ENCODE measurements at places on chromosomes 3 and 15.

GRCh38 chr15:59410391-59410896 lies 27.5 kb upstream of the FAM81A start:
- peak; percentile 40 for DNase-seq

GRCh38 chr3:30203301-30203700 lies 403.1 kb upstream of the TGFBR2 start:
- no peak for DNase-seq

- no peak for DNase-seq
Measured at GRCh38 chr3:139689122-139689521, 11.3 kb upstream of the NMNAT3 start.

DNA sequence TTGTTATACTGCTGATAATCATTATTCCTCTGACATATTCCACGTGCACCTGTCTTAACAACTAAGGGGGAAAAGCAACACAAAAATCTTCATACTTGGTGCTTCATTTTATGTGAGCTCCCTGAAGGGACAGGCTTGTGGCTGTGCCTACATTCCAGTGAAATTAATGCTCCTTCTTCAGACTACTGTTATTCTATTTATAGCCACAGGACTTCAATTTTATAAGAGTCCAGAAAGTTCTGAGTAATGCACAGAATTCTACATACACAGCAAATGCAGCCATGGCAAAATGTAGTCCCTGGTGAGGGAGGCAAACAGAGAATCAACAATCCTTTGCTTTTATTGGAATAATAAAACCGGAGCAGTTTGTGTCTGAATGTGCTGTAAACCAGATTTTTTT lies 417.1 kb downstream of the RBMS3 start:
- DNase-seq = no peak

- DNase-seq = no peak
Measured at GRCh38 chr3:170162052-170162451, 19.5 kb downstream of the PHC3 start.

- no peak for DNase-seq
Measured at GRCh38 chr3:126528800-126529541, 5.0 kb downstream of the CHST13 start.

- DNase-seq = no peak
Measured at GRCh38 chr15:53753813-53754212, 5.7 kb downstream of the WDR72 start.

DNA sequence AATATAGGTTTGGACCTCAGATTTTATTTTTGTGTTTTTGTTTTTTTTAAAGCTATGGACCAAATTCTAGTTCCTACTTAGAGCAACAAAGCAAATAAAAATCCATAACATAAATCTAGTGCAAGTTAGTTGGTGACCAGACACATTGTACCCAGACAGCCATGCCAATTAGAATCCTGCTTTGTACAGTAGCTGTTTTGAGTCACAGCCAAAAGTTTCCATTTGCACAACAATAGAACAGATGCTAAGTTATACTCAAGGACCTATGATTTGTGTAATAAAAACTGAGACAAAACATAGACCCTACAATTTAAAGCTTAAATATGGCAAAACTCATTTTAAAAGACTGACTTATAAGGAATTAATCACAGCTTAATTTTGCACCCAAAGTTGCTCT lies 513.1 kb upstream of the CBLB start:
- no peak for DNase-seq

GRCh38 chr3:3806856-3807255 lies 7.6 kb downstream of the LRRN1 start:
- DNase-seq = no peak

DNA sequence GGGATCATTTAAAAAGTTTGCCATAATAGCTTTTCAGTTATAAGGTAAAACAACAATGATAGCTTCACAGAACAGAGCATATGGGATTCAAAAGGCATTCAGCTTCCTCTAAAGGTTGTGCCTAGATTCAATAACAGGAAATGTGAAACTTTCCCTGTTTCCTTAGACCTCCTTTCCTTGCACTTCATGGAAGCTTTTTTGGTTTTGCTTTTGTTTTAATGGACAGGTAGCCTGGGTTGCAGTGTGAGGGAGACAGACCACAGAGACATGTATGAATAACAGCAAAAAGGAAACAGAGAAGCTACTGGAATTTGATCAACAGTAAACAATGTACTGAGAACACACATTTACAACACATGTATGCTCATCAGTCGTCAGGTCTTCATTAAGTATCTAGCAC lies 2.3 kb upstream of the TNFAIP8L3 start:
- no peak for DNase-seq

- no peak for DNase-seq
Measured at GRCh38 chr3:177878192-177878591, 658.0 kb upstream of the KCNMB2 start.

DNA sequence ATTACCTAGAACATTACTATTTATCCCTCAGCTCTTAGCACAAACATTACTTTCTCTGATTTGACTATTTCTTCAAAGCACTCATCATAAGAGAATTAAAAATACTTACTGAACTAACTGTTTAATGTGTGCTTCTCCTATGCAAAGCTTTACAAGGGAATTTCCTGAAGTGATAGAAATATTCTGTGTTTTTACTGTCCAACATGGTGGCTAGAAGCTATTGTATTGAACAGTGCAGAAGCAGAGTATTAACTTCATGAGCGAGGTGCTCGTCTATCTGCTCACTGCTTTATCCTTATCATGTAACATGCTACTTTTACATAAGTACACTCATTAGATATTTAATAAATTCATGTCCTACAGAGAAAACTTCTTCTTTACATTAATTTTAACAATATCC lies 239.1 kb downstream of the ISL2 start:
- DNase-seq = no peak

DNA sequence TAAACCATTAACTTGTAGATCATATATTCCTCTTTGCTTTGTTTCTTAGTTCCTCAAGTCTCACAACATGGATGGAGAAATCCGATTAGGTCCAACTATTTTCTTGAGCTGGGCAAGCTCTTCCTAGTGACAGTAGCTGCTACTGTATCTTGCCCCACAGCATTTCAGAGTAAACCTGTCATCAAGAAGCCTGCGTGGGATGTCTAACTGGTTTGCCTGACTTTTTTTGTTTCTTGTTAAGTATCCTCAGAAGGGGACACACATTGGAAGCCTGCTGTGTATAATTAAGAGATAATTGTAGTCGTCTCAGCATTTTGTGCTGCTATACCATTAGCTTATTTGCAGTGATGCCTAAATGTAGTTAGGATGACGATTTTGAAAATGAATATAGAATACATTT lies 29.3 kb upstream of the STT3B start:
- no peak for DNase-seq

GRCh38 chr3:129233538-129233937 lies 15.9 kb upstream of the COPG1 start:
- DNase-seq = peak; percentile 55

DNA sequence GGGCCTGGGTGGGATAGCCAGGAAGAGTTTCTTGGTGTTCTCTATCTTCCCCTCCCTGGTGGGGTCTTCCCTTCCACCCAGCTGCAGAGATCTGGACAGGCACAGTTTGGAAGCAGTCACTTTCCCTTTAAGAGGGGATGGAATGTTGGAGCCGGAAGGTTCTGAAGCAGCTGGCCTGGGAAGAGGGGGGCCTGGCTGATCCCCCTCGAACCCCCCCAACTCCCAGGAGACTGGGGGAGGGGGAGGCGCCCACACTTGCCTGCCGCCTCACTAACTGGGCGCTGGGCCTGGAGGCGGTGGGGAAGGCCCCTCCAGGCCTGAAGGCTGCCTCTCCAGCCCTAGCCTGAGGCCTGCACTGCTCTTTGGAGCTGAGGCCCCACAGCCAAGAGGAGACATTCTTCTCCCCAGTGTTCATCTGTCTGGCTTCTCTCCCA lies 1.4 kb downstream of the DVL3 start:
- no peak for DNase-seq

DNA sequence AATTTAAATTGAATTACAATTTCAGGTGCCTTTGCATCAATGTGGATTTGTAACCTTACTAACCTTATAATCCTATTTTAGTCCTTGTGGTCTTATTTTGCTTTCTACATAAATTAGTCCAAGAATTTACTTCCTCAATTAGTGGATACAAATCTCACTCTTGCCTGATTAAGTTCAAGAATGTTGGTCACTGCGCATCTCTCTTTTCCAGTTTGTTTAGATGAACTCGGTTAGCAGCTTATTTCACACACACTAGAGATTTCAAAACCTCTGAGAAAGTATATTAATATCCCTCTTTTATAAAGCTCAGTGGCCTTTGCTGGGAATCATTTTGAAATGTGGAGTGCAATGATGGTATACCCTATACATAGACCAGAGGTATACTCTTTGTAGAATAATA lies 243.4 kb downstream of the DTWD1 start:
- DNase-seq = no peak

DNA sequence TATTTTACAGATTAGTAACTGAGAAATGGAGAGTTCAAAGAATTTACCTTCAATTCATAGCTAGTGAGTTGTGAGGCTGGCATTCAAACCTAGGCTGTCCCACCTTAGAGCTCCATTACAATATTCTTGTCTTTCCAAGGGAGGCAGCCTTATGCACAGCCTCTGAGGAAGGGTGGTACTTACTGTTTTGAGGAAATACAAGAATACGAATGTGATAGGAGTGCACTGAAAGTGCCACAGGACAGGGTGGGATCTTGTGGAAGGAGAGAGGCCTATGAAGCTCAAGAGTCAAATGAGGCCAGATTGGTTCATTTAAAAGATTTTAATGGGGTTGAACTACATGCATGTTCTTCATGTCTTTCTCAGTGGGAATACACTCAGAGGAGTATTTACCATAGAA lies 86.3 kb downstream of the ARIH1 start:
- no peak for DNase-seq

DNA sequence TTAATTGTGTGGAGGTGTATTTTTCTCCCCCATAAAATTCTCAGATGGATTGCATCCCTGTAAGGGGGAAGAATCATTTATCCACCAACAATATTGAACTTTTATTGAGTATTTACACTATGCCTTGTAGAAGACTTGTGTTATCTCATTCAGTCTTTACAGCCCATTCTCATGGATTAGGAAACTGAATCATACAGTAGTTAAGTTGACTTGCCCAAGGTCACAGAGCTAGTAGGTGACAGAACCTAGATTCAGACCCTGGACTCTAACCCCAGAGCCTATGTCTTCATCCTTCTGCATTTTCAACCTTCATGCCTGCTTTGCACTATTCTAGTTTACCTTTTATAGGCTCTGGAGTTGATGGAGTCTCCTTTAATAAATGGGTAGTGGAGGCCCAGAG lies 226.8 kb downstream of the LPP start:
- DNase-seq = no peak

GRCh38 chr3:113174304-113174703 lies 37.1 kb upstream of the BOC start:
- DNase-seq = no peak

DNA sequence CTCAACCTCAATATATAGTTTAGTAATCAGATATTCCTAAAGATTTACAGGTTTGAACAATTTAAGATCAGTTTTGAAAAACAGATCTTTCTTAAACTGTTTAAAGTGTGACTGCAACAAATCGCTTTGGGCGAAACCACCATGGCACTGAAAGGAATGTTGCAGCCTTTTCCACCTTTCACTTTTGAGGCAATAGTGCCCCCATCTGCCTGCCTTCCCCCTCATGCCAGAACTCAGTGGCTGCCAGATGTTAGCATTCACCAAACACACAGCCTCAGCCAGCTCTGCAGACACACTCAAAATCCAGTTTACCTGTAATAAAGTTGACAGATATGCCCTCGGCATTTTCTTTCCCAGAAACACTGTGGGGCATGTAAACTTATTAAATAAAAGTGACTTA lies 3.3 kb downstream of the LYSMD4 start:
- DNase-seq = no peak

DNA sequence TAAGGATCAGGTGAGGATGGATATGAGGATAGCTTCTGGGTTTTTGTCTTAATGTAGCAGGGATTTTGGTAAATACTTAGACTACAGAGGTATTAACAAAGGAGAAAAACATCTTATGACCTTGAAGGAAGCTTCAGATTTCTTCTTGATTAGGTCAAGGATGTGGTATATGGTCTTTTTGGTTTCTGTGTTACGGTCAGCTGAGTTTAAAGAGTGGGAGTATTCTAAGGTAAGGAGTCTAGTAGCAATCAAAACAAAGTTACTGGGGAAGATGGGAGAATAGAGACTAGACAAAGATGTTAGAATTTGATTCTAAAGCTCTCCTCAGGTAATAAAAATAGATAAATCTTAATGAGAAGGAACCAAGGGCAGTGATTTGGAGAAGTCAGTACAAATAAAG lies 6.2 kb downstream of the HMG20A start:
- DNase-seq = no peak

- no peak for DNase-seq
Measured at GRCh38 chr3:106125321-106125720, 256.5 kb upstream of the CBLB start.

DNA sequence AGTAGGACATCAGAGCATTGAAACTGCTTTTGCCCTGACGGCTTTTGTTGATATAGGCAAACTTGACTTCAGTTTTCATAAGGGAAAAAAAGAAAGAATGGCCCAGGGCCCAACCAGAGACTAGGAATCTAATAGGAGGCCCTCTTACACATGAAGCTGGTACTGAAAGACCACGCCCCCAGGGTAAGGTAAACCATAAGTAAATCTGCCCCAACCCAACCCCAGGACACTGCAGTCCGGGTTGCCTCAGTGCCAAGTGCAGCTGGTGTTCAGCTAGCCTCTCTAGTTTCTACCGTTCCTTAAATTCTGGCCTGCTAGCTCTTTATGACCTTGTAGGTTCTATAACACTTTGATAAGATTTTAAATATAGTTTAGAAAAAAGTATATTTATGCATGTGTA lies 136.7 kb downstream of the AQP9 start:
- no peak for DNase-seq

GRCh38 chr3:72299823-72300222 lies 514.9 kb upstream of the PROK2 start:
- DNase-seq = no peak

- no peak for DNase-seq
Measured at GRCh38 chr3:30098243-30098642, 508.2 kb upstream of the TGFBR2 start.

GRCh38 chr15:70153921-70154717 lies 56.4 kb upstream of the TLE3 start:
- DNase-seq = no peak

- no peak for DNase-seq
Measured at GRCh38 chr3:175404027-175404426, 544.9 kb downstream of the NAALADL2 start.

- no peak for DNase-seq
Measured at GRCh38 chr3:118842147-118842863, 192.3 kb downstream of the IGSF11 start.

Data from GM06990 (cell line).